ENCODE measurements at places on chromosomes 16 and 17.

- H3K4me3 ChIP-seq = no peak overlapping the region
- no peaks in the 10 kb centered on the region for H3K27me3 ChIP-seq
- DNase-seq = no peak
- peaks cover 7% of the 10 kb centered on the region for H3K4me1 ChIP-seq
Measured at GRCh38 chr17:1621273-1621954, 7.2 kb downstream of the SLC43A2 start.

DNA sequence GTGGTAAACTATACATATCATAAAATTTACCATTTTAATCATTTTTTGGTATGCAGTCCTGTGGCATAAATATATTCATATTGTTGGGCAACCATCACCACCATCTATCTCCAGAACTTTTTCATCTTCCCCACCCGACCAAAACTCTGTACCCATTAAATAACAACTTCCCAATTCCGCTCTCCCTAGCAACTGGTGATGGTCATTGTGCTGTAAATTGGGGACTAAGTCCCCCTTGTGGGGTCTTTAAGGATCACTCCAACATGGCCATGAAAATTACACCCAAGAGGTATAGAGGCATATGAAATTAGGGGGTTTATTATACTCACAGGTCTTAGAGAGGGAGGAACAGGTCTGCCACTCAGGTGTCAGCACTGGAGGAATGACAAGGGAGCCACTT, 57.4 kb upstream of the NKD1 start:
- no peak overlapping the region for H3K27ac ChIP-seq
- H3K36me3 ChIP-seq = no peaks in the 10 kb centered on the region
- no peaks in the 10 kb centered on the region for H3K27me3 ChIP-seq
- H3K4me3 ChIP-seq = no peak overlapping the region
- H3K4me1 ChIP-seq = no peaks in the 10 kb centered on the region
- DNase-seq = no peak

GRCh38 chr17:72878975-72879660, 213.4 kb downstream of the SLC39A11 start:
- DNase-seq = no peak
- no peak overlapping the region for H3K27ac ChIP-seq
- H3K4me1 ChIP-seq = no peaks in the 10 kb centered on the region
- H3K4me3 ChIP-seq = no peak overlapping the region
- H3K36me3 ChIP-seq = no peaks in the 10 kb centered on the region

GRCh38 chr16:57504001-57504400, 17.7 kb upstream of the DOK4 start:
- no peak overlapping the region for H3K4me3 ChIP-seq
- no peak overlapping the region for H3K27ac ChIP-seq
- H3K36me3 ChIP-seq = no peaks in the 10 kb centered on the region

DNA sequence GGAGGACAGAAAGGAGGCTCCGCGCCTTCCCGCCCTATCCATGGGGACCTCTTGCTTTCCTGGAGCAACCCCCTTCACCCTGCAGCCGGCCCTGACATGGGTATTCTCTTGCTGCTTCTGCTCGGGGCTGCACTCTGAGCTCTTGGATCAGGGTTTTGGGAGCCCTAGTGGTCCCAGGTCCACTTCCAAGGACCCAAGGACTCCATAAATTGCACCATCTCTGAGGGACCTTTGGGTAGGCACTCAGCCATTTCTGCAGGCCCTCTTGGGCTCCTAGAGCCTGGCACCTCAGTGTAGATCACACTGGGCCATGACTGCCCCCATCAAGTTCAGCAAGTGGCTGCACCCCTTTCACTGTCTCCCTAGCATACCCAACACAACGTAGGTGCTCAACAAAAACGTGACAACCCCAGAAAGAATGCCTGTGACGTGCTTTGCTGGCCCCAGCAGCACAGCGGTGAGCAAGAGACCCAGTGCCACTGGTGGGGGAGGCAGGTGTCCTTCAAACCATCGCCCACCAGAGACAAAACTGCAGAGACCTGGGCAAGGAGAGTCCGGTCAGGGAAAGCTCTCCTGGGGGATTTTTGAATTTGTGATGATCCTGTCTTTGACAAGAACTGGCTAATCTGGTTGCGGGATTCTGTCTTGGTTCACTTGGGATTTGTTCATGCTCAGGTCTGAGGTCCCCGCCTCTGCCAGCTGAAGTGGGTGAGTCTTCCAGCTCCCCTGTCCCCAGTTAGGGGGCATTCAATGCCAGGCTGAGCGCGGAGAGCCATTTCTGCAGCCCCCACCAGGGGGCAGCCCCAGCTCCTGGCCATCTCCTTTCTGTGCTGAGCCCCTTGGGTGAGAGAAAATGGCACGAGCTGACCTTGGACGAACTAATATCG, 2.5 kb upstream of the RAB11FIP4 start:
- H3K27me3 ChIP-seq = peaks cover 12% of the 10 kb centered on the region
- H3K36me3 ChIP-seq = no peaks in the 10 kb centered on the region
- DNase-seq = no peak
- H3K4me1 ChIP-seq = no peaks in the 10 kb centered on the region

- no peak overlapping the region for H3K4me3 ChIP-seq
- no peak for DNase-seq
- H3K27ac ChIP-seq = no peak overlapping the region
- H3K36me3 ChIP-seq = no peaks in the 10 kb centered on the region
- H3K27me3 ChIP-seq = no peaks in the 10 kb centered on the region
Measured at GRCh38 chr16:78515421-78515820, 416.0 kb downstream of the WWOX start.

- H3K36me3 ChIP-seq = peaks cover 12% of the 10 kb centered on the region
- no peak overlapping the region for H3K4me3 ChIP-seq
- no peaks in the 10 kb centered on the region for H3K27me3 ChIP-seq
- H3K27ac ChIP-seq = no peak overlapping the region
- DNase-seq = no peak
- peaks cover 7% of the 10 kb centered on the region for H3K4me1 ChIP-seq
Measured at GRCh38 chr16:67942200-67942509, 1.8 kb downstream of the LCAT start.

- no peak overlapping the region for H3K27ac ChIP-seq
- H3K36me3 ChIP-seq = no peaks in the 10 kb centered on the region
- no peak overlapping the region for H3K4me3 ChIP-seq
- no peak for DNase-seq
- H3K27me3 ChIP-seq = no peaks in the 10 kb centered on the region
- H3K4me1 ChIP-seq = no peaks in the 10 kb centered on the region
Measured at GRCh38 chr17:35907691-35908090, 22.9 kb downstream of the RDM1 start.

GRCh38 chr17:28228109-28228840, 90.7 kb upstream of the TMEM97 start:
- H3K4me3 ChIP-seq = no peak overlapping the region
- H3K4me1 ChIP-seq = no peaks in the 10 kb centered on the region
- no peak overlapping the region for H3K27ac ChIP-seq
- H3K36me3 ChIP-seq = no peaks in the 10 kb centered on the region

DNA sequence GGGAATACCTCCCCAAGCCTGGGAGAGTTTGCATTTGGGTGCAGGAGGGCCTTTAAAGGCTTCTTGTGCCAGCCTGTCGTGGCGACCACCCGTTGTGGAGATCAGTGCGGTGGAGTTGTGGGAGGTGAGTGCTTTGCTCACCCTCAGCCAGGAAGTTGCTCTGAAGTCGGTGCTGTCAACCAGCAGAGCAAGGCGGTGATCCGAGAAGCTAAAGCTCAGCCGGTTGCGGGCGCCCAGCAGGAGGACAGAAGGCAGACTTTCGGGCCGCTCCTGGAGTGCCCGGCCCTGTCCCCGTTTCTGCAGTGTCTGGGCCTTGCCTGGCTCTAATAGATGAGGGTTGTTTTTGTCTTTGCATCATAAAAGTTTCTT, 1.4 kb downstream of the UBE2I start:
- no peaks in the 10 kb centered on the region for H3K27me3 ChIP-seq
- DNase-seq = no peak
- peaks cover 7% of the 10 kb centered on the region for H3K4me1 ChIP-seq
- peak overlapping the region; percentile 51 for H3K27ac ChIP-seq
- peaks cover 5% of the 10 kb centered on the region for H3K36me3 ChIP-seq
